ENCODE measurements at places on chromosomes 2 and 18.

GRCh38 chr18:50832754-50833153 lies 12.9 kb upstream of the MRO start:
- DNase-seq = no peak

DNA sequence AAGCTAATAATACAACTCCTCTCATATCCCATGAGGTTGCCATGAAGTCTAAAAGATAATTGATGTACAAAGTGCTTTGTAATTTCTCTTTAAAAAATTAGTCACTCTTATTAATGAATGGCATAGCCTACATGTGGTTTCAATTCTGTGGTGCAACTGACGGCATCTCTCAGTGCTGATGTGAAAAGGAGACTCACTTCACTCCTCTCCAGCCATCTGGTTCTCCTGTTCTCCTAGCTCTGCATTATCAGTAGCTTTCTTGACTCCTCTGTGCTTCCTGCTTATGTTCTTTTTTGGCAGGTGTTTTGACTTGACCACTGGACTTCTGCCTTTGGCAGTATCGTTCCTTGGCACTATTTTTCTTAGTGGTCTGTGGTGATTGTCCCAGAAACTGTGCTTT lies 134.9 kb upstream of the ZFP36L2 start:
- DNase-seq = no peak

DNA sequence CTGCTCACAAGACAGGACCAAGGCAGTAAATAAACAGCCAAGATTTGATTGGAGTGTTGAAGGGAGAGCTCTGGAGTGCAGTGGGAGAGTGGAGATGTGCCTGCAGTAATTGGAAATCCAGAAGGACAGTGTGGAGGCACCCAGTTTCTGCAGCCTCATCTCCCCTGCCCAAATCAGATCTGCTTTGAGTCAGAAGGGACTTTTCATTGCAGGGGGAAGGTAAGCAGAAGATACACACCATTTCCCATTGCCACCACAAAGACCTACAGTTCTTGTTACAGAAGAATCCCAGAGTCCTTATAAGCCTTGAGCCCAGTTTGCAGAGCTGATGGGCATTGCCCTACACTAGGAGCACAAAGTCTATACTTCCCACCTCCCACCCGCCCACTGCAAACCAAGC lies 27.2 kb upstream of the GCFC2 start:
- DNase-seq = no peak

GRCh38 chr2:40283111-40283909 lies 168.6 kb downstream of the SLC8A1 start:
- no peak for DNase-seq

- DNase-seq = no peak
Observed at GRCh38 chr2:132037527-132038178, 124.1 kb downstream of the ANKRD30BL start.

DNA sequence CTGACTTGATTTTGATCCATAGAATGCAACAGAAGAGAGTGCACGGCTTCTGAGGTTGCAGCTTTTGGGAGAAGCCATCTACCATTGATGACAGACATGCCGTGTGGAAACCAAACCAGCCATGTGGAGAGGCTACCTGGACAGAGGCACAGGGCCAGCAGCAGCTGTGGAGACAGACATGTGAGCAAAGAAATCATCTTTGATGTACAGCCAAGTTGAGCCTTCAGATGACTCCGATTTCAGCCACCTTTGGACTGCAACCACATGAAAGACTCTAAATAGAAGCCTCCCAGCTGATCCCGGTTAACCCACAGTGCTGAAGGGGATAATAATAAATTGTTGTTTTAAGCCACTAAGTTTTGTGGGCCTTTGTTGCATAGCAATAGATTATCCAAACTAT lies 54.2 kb downstream of the TSN start:
- DNase-seq = no peak

- no peak for DNase-seq
Observed at GRCh38 chr2:240892356-240892755, 3.6 kb downstream of the MAB21L4 start.

GRCh38 chr2:101951296-101951695 lies 40.5 kb upstream of the IL1R2 start:
- DNase-seq = no peak

GRCh38 chr2:173673640-173674039 lies 291.5 kb downstream of the SP3 start:
- DNase-seq = no peak

- no peak for DNase-seq
Observed at GRCh38 chr18:63216516-63217311, 102.9 kb downstream of the BCL2 start.

DNA sequence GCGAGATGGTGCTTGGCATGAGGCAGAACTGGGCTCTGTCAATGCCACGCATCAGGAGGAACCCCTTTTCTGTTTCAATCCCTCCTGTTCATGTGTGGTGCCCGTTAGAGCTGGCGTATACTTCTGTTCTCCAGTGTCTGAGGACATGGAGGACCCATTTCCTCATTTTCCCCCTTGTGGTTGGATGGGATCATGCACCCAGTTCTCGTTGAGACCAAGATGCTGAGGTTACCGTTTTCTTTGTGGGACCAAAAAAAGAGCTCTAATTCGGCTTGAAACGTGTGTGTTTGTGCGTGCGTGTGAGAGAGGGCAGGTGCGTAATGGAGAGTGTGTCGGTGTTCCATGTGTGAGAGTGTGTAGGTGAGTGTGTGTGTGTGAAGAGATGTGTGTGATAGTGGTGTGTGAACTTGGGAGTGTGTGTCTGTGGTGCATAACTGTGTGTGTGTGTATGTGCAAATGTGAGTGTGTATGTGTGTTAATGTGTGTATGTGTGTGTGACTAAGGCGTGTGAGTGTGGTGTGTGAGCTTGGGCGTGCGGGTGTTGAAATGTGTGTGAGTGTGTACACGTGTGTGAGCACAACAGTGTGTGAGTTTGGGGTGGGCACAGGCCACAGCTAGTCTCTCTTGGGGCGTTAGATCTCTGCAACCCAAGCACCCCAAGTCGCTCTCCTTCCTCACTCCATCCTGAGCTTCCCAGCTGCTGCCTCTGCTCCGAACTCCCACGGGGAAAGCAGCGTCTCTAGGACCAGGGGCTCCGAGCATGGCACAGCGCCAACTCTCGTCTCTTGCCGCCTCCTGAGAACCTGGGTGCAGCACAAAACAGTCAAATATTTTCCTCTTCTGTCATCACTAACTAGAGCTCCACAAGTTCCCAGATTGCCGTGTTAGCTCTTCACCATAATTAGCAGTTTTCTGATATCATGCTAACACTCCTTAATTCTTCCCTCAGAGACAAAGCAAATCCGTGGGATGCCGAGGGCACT lies 75.8 kb downstream of the LONRF2 start:
- no peak for DNase-seq

- DNase-seq = no peak
Observed at GRCh38 chr2:37154785-37155184, 2.0 kb downstream of the EIF2AK2 start.

- no peak for DNase-seq
Observed at GRCh38 chr2:57516698-57517340, 529.8 kb upstream of the VRK2 start.

GRCh38 chr2:134375935-134376334 lies 122.1 kb downstream of the MGAT5 start:
- no peak for DNase-seq

- no peak for DNase-seq
Observed at GRCh38 chr2:98824256-98825019, 93.5 kb upstream of the MGAT4A start.

GRCh38 chr2:156321243-156321904 lies 11.1 kb downstream of the NR4A2 start:
- DNase-seq = no peak

- no peak for DNase-seq
Observed at GRCh38 chr2:240645801-240646175, 20.5 kb downstream of the GPR35 start.

- DNase-seq = no peak
Observed at GRCh38 chr2:33412920-33413319, 63.5 kb upstream of the RASGRP3 start.

- DNase-seq = no peak
Observed at GRCh38 chr2:31999438-31999837, 11.4 kb downstream of the MEMO1 start.

DNA sequence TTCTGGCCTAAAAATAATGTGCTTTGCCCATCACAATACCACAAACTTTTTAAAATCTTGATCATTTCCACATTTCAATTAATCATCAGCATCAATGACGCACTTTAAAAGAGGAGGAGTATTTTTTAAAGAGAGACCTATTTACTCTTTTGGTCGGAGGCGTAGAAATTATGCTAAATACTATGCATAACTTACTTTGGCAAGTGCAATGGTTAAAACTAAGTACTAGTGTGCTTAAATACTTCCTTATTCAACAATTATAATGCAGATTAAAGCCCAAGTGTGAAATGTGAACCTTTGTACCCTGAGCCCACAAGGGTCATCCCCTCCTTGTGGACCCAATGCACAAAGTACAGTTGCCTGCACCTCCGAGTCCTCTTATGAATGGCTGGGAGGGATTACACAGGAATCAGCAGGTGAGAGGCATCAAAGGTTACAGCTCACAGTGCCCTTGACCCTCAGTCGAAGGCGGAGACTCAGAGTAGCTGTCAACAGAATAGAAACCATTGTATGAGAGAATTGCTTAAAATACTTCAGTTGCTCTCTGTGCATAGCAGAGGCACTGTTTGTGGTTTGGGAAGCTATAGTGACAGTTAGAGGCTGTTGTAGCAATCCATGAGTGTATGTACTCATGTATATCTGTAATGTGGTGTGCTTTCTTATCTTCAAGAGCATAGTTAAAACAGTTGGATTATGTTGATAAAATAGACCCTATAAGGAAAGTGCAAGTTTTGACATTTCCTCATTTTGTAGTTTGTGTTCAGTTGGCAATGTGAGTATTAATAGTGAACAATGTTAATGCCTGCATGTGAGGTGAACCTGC lies 151.7 kb upstream of the ITGA4 start:
- no peak for DNase-seq

DNA sequence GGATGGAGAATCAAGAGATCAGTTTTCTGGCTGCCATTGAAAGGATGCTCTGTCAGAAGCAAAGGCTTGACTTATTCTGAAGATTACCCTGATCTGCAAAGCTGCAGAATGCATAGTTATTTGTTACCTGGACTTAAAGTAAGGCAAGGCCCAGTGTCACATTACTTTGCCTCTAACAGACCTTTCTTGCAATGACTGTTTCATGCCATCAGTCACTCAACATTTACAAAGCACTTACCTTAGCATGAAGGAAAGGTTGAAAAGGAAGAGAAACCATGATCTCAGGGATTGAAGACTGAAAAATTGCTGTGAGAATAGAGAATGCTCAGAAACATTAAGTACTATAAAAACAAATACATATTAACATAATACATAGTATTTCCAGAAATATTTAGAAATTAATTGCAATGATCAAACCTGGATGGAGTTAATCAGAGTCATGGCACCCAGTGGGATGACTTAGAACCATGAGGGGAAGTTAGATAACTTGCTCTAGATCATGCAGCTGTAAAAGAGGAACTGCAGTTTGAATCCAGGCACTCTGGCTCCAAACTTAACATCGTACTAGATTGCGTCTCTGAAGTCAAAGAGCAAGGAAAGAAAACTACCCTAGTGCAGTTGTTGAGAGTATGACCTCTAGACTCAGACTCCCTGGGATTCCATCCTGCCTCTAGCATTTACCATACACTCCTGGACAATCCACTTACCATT lies 26.5 kb upstream of the FAM117B start:
- DNase-seq = no peak

DNA sequence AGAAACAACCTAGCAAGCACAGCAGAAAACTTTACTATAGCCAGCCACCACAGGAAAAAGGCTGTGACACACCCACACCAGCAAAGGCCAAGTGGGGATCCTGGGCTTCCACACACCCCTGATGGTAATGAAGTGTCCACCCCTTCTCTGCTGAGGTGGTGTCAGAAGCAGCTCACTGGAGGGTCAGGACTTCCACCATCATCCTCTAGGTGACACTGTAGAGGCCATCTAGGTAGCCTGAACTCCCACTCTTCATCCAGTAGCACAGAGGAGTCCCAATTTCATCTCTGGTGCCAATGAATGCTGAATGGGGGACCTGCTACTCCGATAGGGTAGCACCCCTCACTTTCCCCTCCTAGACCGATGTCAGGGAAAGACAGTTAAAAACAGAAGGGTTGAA lies 1544.4 kb downstream of the LRP1B start:
- DNase-seq = no peak

DNA sequence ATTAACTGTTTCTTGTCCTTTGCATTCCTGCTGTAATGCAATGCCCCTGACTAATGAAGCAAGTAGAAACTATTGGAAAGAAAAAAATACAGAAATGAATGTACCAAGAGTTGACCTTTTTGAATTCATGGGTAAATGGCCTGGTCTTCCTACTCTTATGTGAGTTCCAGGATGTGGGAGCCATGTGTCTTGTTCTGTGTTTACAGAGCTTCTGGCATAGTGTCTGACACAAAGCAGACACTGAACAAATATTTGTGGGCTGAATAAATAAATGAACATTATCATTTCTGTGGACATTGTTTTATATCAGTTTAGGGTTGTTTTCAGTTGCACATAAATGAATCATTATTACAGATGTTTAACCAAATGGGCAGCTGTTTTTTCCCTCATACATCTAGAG lies 155.5 kb downstream of the CD8B2 start:
- DNase-seq = no peak

- no peak for DNase-seq
Observed at GRCh38 chr2:43183743-43184142, 42.7 kb downstream of the ZFP36L2 start.

- no peak for DNase-seq
Observed at GRCh38 chr2:177537636-177538035, 145.1 kb downstream of the AGPS start.

GRCh38 chr2:60507211-60507965 lies 46.1 kb downstream of the BCL11A start:
- DNase-seq = no peak

DNA sequence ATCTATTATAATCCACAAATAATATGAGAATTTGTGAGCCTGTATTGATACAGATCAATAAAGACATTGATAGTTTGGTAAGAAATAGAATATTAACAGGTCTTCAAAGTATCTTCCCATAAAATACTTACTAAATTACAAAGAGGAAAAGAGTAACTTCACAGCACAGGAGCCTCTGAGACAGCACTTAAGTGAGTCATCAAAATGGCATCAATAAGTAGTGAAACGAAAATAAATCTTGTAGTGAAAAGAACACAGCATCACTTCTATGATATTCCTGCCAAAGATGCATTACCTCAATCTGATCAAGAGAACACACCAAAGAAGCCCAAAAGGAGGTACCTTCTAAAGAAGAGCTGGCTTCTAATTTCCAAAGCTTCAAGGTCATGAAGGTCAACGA lies 116.4 kb downstream of the CBLN2 start:
- DNase-seq = no peak

- DNase-seq = no peak
Observed at GRCh38 chr18:74013955-74014354, 133.7 kb downstream of the FBXO15 start.

DNA sequence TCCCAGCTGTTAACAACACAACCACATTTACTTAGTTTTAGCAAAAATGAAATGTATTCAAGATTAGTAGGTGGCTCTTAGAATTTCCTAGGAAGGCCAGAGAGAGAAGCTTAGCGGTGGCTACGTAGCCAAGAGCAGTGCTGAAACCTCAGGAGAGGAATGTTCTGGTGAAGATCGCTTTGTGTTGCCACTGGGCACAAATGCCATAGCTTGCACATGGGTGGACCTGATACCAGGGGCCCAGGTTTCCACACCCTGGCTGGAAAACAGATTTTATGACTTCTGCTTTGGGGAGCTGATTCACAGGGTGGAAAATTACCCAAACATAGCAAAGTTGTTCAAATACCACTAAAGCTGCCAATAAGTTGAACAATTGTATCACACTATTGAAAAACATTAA lies 43.4 kb downstream of the THUMPD2 start:
- DNase-seq = no peak
